ENCODE measurements at places on chromosomes 3 and 15.

DNA sequence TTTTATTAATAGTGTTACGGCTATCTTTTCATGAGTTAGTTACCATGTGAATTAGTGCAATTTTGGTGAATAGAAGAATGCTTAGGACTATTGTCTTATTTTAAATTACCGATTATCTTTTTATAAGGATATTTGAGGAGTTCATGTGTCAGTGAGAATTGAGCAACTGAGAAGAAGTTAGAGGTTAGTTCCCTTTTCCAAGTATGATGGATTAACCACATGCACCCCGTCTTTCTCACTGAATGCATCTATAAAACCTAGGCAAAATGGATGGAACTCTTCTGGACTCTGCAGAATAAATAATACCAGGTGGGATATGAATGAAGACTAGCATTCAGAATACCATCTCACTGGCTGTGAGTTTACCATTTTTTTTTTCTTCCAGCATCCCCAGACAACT lies 74.3 kb downstream of the TCF12 start:
- no peak for DNase-seq

GRCh38 chr15:91981821-91982800 lies 128.6 kb downstream of the SLCO3A1 start:
- DNase-seq: no peak

DNA sequence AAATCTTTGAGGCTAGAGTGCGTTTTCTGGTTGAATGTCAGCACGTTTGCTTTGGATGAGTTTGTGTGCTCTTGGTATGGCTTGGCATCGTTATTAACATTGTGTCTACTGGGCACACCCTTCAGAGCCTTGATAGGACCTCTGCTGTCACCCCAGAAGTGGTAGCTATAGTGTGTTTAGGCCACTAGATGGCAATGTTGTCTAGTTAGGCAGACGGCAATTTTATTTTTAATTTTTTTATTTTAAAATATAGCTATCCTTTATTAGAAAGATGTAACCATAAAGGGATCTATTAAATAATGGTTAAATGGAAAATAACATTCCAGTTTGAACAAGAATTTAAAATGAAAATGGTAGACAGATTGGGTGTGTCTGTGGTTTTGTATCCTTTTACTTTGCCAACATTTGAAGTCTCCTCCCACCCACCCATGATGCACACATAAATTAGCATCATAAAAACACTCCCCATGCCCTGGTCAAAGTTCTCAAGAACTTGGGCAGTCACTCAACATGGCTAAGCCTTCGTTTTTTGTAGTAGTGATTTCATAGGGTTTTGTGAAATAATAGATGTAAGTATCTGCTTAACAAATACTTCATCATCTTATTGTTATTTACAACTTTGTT lies 200.7 kb downstream of the KCNH8 start:
- no peak for DNase-seq

DNA sequence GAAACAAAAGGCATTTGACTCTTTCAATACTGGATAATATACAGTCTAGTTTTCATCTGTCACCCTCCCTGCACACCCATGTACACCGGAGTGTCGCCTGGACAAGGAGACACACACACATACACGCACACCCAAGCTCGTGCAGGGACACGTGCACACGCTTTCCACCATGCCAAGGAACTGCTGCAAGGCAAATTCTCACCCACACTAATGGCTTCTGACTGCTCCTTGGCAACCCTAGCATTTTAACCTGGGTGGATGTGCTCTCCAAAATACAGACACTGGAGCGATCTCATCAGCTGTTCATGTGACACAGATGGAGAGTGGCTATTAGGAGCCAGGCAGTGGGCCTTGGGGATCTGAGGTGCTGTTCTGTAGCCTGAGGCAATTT lies 61.6 kb downstream of the MEIS2 start:
- DNase-seq: no peak

DNA sequence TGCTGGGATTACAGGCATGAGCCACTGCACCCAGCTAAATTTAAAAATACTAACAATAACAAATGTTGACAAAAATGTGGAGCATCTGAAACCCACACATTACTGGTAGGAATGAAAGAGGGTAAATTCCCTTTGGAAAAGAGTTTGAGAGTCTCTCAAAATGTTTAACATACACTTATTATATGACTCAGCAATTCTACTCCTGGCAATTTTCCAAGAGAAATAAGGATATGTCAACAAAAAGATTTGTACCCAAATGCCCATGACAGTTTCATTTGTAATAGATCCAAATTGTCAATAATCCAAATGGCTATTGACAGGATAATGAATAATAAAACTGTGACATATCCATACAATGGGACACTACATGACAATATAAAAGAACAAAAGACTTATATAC lies 9.0 kb downstream of the HCLS1 start:
- DNase-seq: no peak

DNA sequence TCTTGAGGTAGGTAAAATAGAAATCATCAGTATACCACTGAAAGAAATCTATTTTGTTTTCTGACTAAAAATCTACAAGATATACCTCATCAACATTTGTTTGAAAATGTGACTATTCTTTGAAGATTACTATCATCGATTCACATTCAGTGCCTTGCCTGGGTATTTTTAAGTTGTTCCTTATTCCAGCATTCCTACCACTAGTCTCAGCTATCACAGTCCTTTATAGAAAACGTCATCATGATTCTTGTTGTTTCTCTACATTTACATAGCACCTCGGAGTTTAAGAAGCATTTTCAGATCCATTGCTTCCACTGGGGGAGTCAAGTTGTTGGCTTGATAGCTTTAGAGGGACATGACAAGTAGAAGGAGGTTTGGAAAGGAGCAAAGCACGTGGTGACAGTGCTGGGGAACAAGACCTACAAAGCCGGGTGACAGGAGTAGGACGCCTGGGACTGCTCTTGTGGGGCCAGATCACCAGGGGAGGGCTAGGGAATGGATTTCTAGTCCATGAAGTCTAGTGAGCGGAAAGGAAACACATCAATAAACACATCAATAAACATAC lies 61.5 kb downstream of the HES1 start:
- no peak for DNase-seq
